ENCODE measurements at places on chromosomes 7 and 10.

DNA sequence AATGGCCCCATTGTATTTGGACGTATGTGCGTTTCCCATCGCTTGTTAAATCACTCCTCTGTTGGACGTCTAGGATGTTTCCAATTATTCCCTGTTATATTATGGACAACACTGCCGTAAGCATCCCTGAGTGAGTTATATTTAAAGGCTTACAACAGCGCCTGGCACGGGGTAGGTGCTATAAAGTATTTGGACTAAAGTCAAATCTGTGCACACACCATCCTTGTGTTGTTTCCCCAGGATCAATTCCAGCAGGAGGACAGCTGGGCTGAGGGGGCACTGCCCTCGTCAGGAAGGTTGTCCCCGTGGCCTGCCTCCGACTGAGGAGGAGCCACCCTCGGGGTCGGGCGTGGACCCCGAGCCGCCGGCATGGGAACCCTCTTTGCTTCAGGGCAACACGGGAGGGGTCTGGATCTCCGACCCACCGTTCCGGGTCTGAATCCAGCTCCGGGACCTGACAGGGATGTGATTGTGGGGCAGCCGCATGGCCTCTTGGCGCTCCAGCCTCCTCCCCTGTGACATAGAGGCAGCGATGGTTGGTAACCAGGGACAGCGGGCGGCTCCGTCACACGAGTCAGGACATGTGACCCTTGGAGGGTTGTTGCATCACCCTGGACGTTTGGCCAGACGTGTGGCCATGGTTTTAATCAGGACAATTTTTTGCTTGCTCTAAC lies 1.5 kb upstream of the JAKMIP3 start:
- no peak for DNase-seq

- DNase-seq: no peak
Measured at GRCh38 chr7:148811892-148812291, 72.2 kb downstream of the EZH2 start.

- DNase-seq: no peak
Measured at GRCh38 chr7:128124786-128125185, 93.5 kb upstream of the LRRC4 start.

DNA sequence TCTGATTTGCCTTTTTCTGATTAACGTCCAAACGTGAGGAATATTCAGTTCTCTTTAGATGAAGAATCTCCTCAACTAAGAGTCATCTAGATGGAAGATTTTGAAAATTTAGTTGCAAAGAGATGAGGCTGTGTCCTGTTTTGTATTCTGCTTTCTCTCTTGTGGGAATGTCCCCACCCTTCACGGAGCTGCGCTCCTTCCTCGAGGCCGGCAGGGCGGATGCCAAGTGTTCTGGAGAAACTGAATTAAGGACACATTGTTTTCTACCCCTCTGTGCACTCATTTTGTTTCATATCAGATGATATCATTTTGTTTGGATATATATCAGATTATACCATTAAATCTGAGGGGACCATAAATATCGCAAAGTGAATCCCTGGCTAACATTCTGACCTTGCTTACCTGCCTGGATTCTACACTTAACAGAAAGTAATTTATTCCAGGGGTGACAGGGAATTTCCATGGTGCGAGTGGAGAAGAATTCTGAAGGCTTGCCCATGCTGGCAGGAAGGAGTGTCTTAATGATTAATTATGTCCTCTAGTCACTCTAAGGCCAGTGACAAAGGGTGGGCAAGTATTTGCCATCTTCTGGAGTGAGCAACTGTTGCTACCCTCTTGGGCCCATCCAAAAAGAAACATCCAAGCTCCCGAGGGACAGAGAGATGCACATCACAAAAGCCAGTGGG lies 47.9 kb upstream of the IGFBP3 start:
- DNase-seq: no peak
